Activated T-cell treated with anti-CD3 and anti-CD28 coated beads, Interleukin-2, amount 50 U/mL, for 1 hour (primary cell): ENCODE measurements at places on chromosomes 1 and 21.

- DNase-seq = no peak
These were observed 398.1 kb upstream of the LYPLAL1 start for GRCh38 chr1:218775501-218776021.

- DNase-seq = no peak
These were observed 31.0 kb downstream of the CC2D1B start for GRCh38 chr1:52334906-52335528.

- no peak for DNase-seq
These were observed 15.4 kb downstream of the OVAAL start for GRCh38 chr1:180574031-180574713.

- no peak for DNase-seq
These were observed 30.4 kb downstream of the PRRC2C start for GRCh38 chr1:171515741-171516140.

DNA sequence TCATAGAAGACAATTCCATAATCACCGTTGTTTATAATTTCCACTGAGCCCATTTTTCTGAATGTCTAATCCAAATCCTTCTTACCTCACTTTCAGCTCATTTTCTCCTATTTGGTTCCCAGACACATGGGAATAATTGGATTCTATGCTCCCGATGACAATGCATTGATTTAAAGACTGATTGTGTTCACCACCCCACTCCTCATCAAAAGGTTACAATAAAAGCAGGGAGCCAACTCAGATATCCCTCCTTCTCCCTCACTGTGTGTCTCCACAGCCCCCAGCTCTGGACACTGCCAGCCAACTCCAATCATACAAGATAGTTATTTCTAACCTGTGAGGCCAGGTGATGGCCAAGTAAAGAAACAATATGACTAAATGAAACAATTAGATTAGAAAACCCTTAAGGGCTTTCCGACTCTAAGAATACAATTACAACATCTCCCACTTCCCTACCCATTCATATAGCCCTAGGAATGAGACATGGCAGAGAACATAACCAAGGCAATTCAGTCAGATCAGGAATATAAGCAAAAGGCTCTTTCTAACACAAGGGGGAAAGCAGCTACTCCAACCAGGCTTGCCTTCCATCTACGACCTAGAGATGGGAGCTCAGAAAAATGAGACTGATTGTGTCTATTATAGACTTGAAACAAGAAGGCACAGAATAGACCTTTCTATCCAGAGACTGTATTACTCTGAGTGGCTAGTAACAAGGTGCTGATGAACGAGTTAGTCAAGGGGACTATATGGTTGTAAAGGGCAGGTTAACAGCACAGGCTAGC, 28.5 kb upstream of the CADM3 start:
- no peak for DNase-seq

- DNase-seq = no peak
These were observed 112.7 kb upstream of the JUN start for GRCh38 chr1:58896246-58897183.

DNA sequence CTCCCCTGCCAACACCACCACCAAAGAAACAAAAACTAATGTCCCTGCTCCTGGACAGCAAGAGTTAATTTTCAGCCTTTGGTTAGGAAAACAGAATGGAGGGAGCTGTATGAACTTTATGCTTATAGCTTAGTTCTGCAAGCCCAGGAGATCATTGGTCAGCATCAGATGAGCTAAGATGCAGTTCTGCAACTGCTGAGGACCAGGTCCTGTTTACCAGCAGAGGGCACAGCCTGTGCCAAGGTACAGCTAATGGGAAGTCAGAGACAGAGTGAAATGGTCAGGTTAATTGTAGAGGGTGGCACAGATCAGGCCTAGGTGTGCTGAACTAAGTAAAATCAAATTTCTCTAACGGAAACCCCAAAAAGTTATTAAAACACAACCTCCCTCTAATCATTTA, 161.3 kb downstream of the ROR1 start:
- no peak for DNase-seq

- no peak for DNase-seq
These were observed 8.2 kb downstream of the DMRTB1 start for GRCh38 chr1:53467391-53467790.

DNA sequence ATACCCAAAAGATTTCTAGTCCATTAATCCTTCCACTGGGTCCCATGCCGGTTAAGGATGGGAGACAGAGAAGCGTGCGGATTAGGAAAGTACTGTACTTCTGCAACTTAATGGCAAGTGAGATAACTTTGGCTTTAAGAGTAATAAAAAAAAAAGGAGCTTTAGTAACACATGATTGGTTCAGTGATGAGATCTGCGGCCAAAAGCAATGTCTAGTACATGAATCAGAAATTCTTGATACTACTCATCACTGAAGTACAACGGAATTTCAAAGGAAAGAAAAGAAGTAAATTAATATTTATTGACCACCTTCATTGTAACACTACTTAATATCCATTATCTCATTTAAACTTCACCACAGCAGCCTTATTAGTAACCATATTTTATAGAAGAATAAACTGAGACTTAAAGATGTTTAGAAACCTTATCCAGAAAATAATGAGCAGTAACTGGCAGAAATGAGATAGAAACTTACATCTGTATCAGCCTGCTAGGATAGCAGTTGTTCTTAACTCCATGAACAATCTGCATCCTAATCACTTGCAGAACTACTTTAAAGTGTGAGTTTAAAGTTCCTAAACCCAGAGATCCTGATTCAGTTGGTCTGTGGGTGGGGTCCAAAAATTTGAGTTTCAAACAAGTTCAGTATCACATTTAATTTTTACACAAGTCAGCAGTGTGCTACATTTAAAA, 14.1 kb upstream of the NUF2 start:
- DNase-seq = no peak

- no peak for DNase-seq
These were observed 6.0 kb upstream of the CD2 start for GRCh38 chr1:116748272-116748671.

DNA sequence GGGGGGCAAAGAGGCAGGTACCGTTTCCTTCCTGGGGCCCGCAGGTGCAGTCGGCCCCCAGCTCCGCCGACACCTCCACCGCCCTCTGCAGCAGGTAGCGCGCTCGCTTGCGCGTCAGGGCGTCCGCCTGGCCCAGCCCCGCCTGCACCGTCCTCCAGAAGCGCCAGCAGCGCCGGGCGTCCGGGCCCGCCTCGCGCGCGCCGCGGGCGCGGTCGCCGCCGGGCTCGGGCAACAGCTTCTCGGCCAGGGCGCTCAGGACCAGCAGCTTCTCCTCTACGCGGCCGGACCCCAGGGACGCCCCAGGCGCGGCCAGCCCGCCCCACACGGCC, 863 bp downstream of the TARBP1 start:
- peak; percentile 79 for DNase-seq

GRCh38 chr1:67970088-67970487, 80.3 kb downstream of the DIRAS3 start:
- no peak for DNase-seq

DNA sequence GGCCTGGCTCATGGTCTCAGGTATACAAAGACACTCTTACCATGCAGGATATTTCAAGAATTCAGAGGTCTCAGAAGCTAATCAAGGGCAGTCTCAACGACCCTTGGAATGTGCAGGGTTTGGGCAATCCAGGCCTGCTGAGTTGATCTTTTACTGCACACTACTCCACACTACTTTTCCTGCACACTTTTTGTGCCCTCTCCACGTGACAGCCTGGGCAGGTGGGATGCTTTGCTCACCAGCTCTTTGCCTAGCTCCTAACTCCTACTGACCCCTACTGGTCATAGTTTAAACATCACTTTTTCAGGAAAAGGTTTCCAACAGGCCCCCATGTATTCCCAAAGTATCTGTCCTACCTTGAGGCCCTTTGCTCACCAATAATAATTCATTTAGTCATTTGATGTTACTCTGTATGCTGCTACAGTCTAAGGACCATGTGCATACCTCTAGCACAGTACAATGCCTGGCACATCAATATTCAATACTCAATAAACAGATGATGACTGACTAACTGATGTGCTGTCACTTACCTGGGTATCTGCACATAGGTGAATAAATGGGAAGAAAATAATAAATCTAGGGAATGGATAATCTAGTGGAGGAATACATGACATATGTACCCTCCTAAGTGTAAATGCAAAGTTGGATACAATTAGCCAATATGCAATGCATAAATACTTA, 9.6 kb downstream of the DUSP23 start:
- DNase-seq = no peak

GRCh38 chr1:13593511-13594131, 10.0 kb downstream of the PDPN start:
- DNase-seq = no peak

GRCh38 chr1:94669198-94669597, 127.6 kb upstream of the F3 start:
- no peak for DNase-seq

GRCh38 chr1:209307846-209308245, 275.7 kb upstream of the CAMK1G start:
- DNase-seq = no peak

DNA sequence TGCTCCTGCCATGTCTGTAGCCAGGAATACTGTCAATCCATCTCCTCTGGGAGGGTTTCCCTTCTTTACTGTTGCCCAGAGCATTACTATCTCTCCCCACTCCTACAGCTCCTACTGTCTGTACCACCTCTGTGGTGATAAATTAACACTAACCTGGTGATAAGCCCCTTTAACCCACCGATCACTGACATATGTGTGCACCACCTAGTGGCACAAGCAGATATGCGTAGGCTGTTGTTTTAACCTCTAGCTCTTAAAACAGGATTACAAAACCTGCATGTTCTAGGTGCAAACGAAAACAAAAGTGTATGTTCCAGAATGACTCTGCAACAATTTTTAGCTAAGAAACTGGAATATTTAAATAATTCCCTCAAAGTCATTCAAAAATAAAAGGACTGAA, 93.9 kb upstream of the BEND5 start:
- DNase-seq = no peak

GRCh38 chr1:93734999-93735398, 53.4 kb upstream of the BCAR3 start:
- no peak for DNase-seq

DNA sequence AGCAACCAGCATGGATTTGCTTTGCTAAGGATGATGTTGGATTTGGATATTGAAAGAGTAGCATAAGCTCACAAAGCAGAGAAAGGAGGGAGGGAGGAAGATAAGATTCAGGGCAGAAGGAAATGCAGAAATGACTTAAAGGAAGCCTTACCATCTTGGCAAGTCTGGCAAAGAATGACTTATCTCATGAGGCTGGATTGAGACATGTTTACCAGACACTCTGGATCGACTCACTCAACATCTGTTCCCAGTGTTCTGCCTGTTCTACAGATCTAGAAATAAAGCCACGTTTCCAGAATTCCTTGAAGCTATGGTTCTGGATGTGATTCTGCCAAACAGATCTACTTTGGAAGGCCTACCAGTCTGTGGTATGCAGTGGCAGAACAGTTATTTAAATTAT, 38.8 kb upstream of the CTBS start:
- DNase-seq = no peak

DNA sequence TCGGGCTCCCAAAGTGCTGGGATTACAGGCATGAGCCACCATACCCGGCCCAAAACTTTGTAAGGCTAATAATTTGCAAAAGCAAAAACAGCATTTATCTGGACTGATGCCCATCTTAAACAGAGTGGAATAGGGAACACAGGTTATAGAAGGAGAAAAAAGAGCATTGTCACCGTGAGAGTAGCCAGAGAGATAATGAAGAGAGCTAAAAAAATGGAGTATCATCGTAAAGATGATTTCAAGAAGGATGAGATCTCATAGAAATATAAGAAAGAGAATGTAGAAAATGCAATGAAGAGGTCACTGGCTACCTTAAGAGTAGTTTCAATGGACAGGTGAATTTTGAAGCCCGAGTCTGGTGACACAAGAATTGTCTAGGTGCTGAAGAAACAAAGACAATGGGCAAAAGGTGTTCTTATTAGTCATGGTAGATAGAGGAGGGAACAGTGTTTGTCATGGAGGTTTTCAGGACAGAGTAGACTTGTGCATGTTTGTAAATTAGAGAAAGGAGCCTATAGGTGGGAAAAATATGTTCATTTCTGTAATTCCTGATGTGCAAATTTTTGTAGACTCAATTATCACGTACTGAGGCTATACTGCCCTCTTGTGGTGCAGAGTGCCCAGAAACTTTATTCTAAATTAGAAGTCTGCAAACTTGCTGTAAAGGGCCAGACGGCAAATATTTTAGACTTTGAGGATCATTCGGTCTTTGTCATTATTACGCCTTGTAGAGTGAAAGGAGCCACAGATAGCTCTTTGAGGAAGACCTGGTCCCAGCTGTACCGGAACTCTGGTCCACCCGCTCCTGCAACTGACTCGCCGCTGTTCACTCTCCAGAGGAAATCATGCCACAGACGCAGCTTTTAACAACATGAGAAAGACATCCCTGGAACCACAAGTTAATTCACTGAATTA, 8.1 kb upstream of the TMEM183A start:
- DNase-seq = peak; percentile 33

GRCh38 chr1:155729031-155729898, 40.4 kb downstream of the DAP3 start:
- DNase-seq = no peak

- DNase-seq = no peak
These were observed 567.6 kb downstream of the MRPL39 start for GRCh38 chr21:25039461-25040380.

GRCh38 chr1:99173900-99174299, 90.4 kb upstream of the PLPPR4 start:
- no peak for DNase-seq

DNA sequence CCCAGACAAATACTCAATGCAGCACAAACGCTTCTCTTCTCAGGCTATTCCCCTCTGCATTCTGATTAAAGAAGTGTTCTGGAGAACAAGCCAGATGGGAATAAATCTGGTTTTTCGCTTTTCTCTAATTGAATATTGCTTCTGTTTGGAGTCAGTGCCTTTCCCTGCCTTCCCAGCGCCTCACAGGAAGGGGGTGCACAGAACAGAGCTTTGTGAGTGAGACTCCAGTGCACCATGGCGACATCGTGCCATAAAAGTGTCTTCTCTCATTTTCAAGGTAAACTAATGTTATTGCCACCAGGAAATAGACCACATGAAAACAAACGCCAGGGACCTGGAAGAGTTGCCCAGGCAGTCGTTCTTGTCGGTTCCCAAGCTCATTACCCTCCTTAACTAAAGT, 43.6 kb upstream of the SLC45A1 start:
- no peak for DNase-seq

DNA sequence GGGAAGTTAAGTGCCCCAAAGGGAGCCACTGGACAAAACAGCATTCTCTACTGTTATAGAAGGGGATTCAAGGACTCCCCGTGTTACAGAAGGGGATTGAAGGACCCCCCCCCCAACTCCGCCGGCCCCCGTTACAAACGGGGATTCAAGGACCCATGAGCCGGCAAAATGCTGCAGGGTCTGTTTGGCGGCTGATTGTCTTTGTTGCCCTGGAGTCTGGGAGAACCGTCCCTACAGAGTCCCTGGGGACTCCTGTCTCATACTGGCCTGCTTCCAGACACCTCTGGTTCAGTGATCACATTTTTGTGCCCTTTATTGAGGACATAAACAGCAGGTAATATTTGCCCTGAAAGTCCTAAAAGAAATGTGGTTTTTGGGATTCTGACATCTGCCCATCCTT, 96.4 kb downstream of the SYF2 start:
- DNase-seq = no peak

DNA sequence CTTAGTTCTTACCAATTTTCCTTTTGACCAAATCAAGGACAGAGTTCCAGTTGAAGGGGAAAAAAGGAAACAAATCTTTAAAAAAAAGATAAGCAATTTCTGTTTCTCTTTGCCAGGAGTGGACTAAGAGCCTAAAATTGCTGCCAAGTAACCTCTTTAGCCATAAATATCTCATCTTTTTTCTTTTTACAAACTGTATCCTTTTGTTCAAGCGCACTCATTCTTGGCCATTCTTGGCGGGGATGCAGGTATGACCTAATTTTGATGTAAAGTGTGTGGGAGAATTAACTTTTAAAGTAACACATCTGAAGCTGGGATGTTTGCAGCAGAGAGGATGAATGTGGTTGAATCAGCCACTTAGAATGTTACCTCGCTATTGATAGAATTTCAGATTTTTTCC, 13.4 kb upstream of the KIF1B start:
- no peak for DNase-seq
